NCI-H526 treated with DMSO at 0.1 percent for 48 hours (cell line): ENCODE measurements at places on chromosomes 6 and 20.

GRCh38 chr6:163354085-163354484 lies 60.4 kb upstream of the QKI start:
- no peak for DNase-seq

DNA sequence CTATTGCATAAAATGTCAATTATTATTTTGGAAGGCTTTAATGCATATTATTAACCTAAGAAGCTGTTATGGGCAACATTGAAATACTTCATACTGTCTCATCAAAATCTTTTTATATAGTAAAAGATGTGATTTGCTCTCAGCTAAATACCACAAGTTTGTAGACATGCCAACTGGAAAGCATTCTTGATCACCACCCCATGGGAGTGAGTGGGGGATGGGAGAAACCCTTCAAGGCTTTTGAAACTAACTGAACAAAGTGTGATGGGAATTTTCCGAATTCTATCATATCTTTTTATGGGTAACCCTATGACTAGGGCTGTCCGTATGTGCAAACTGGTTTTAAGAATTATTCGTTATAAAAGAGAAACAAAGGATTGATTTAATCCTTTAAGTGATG lies 377.3 kb upstream of the JAG1 start:
- no peak for DNase-seq

DNA sequence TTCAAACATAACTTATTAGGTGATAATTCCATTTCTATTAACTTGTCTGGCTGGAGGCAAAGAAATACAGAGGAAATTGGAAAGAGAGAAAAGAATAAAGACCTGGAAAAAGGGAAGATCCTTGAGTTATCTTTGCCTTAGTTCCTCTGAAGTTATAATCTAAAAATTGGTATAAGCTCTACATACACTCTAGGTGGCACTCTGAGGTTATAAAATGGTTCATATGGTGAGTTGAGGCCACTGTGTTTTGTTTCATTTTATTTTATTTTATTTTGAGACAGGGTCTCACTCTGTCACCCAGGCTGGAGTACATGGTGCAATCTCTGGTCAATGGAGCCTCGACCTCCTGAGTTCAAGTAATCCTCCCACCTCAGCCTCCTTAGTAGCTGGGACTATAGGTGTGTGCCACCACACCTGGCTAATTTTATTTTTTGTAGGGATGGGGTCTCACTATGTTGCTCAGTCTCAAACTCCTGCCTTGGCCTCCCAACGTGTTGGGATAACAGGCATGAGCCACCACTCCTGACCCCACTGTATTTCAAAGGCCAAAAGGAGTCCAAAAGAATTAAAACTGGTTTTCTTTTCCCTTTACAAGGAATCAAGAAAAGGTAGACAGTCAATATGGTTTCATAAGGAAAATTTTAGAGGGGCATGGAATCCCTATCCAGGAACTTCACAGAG lies 19.4 kb downstream of the GPX6 start:
- peak; percentile 10 for DNase-seq

GRCh38 chr6:33620158-33620855 lies 815 bp upstream of the ITPR3 start:
- DNase-seq = no peak

GRCh38 chr20:51276296-51276695 lies 253.4 kb upstream of the KCNG1 start:
- DNase-seq = no peak

DNA sequence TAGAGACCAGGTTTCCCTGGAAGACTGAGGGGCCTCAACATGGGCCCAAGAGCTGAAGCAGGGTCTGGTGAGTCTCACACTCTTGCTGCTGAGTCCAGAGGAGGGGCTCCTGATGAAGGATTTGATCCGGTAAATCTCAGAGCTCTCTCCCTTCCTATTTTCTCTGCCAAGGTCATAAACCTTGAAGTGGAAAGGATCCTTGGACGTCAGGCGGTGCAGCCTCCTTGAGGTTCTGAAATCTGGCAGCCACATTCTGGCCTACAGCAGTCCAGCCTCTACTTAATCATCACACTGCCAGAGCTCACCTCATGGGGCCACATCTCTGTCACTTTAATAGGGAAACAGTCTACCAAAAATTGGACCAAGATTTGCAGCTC lies 24.0 kb downstream of the ACSS1 start:
- no peak for DNase-seq

GRCh38 chr20:47656318-47656717 lies 129.0 kb downstream of the SULF2 start:
- DNase-seq = no peak

- no peak for DNase-seq
These were observed 158.8 kb upstream of the ENPP5 start for GRCh38 chr6:46329568-46329967.
